Central memory CD4-positive, alpha-beta T cell (primary cell): ENCODE measurements at places on chromosomes 3 and 15.

DNA sequence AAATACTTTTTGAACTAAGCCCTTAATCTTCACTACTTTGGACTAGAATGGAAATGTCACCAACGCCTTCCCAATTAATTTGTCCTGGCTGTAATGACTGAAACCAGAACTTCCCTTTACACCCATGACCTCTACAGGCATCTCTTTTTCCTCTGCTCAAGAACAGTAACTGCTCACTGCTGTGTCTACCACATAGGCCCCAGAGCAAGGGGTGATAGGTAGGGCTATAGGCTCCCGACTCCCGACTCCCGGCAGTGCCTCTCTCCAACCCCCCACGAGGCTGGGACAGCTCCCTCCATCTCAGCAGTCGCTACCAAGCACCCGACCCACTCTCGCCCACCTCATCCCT lies 384 bp upstream of the LEKR1 start:
- no peak for DNase-seq

GRCh38 chr3:50616770-50617095 lies 218 bp upstream of the MAPKAPK3 start:
- peak; percentile 93 for DNase-seq

GRCh38 chr3:18510947-18511346 lies 85.8 kb upstream of the SATB1 start:
- DNase-seq = no peak

- DNase-seq = no peak
Observed at GRCh38 chr3:133488785-133489367, 84.6 kb upstream of the CDV3 start.

GRCh38 chr3:87426918-87427317 lies 150.5 kb upstream of the POU1F1 start:
- DNase-seq = no peak

- DNase-seq = no peak
Observed at GRCh38 chr3:84904816-84905555, 53.8 kb upstream of the CADM2 start.

DNA sequence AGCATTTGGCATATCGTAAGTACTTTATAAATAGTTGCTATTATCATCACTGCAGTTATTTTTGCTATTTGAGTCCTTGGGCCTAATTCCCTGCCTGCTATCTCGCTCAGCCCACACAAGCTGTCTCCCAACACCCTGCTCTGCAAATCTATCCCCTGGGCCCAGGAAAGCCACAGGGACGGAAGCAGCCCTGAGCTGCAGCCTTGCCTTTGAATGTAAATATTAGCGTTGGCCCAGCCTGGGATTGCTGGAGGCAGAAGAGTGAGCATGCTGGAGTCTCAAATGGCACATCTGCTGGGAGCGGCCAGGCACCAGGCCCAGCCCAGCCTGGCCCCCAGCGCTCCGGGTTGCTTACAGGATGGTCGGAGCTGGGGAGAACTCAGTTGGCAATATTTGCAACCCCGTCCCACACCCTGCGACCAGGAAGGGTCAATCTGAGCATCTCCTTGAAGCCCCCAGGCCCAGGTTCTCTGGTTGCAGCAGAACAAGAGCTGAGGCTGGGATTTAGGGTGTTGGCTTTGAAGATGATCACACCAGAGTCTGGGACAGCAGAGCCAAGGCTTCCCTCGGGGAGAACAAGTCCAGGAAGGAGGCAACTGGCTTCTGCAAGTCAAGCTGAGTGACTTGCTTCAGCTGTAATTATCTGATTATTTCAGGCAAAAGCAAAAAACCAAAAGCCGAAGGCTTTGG lies 529.6 kb downstream of the SHQ1 start:
- DNase-seq = no peak

GRCh38 chr15:99106417-99107220 lies 1.7 kb downstream of the SYNM start:
- peak; percentile 38 for DNase-seq

- DNase-seq = no peak
Observed at GRCh38 chr3:137709011-137709601, 55.0 kb upstream of the SOX14 start.

- no peak for DNase-seq
Observed at GRCh38 chr3:117630469-117630868, 920.9 kb downstream of the TUSC7 start.

- DNase-seq = no peak
Observed at GRCh38 chr15:99114511-99115299, 9.8 kb downstream of the SYNM start.
